ENCODE measurements at places on chromosomes 4 and X. TPM values are rescaled to one million over a fixed set of nuclear protein-coding genes. Genes with fewer than 3 reads are reported as not detected.

Gene ZNF630
- total RNA-seq = 5.9 TPM

- no peak overlapping the region for H3K4me3 ChIP-seq
- no peaks in the 10 kb centered on the region for H3K4me1 ChIP-seq
- no peaks in the 10 kb centered on the region for H3K36me3 ChIP-seq
- no peak overlapping the region for H3K27ac ChIP-seq
- H3K27me3 ChIP-seq = no peaks in the 10 kb centered on the region
Measured at GRCh38 chrX:39591099-39591498, 506.7 kb downstream of the BCOR start.

DNA sequence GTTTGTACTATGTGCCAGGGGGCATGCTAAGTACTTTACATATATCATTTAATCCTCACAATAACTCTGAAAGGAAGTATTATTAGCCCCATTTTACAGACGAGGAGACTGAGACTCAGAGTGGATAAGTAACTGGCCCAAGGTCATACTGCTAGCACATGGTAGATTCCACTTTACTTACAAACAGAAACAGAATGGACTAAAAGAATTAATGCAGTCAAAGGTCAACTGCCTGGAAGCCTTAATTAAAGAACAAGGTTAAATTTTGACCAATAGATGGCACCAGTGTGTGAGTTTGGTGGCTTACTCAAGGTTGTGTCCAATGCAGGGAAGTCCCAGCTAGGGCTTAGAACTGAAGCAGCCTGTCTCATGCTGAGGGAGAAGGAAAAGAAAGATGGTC lies 4.7 kb downstream of the RIPPLY1 start:
- no peaks in the 10 kb centered on the region for H3K4me1 ChIP-seq
- H3K36me3 ChIP-seq = no peaks in the 10 kb centered on the region
- H3K27ac ChIP-seq = no peak overlapping the region
- H3K4me3 ChIP-seq = no peak overlapping the region
- DNase-seq = no peak

DNA sequence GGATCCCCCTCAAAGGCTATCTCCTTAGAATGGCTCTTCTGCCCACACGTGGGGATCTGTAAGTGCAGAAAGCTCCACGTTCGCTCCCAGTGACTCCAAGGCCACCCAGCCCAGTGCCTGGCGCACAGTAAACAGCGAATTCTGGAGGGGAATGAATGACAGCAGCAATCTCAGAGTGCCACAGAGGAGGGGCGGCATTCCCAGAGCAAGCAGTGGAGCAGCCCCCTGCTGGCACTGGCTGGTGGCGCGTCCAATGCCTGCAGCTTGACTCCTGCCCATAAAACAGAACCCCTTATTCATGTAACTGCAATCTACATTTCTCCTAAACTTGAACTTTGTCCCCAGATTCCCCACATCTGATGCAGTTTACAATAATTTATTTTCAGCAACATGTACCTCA lies 6.9 kb upstream of the HELT start:
- H3K4me3 ChIP-seq = no peak overlapping the region
- no peaks in the 10 kb centered on the region for H3K27me3 ChIP-seq
- no peak for DNase-seq
- no peak overlapping the region for H3K27ac ChIP-seq
- H3K36me3 ChIP-seq = no peaks in the 10 kb centered on the region
- no peaks in the 10 kb centered on the region for H3K4me1 ChIP-seq

DNA sequence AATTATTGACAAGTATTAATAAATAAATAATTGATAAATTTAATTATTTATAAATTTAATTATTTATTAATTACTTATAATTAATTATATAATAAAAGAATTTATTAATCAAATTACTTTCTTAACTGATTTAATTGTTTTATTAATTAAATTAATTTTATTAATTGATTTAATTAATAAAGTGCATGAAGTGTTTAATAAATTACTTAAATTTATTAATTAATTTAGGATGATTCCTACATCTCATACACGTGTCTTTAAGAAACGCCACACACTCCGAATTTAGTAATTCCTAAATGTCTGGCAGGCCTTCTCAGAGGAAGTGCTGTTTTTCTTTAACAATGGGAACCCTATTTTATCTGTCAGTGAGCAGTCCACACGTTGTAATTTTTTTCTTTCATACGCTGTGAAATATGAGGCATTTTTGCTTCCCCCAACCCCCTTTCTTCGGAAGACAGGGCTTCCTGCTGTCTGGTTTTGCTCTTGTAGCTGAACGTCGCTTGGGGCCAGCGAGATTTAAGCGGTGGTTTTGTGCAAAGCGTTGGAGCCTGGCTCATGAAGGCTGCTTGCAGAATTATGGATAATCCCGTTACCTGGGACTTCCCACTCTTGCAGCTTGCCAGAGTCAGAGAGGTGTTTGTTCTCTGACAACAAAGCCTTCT lies 46.8 kb downstream of the CRLF2 start:
- no peak overlapping the region for H3K27ac ChIP-seq
- no peaks in the 10 kb centered on the region for H3K36me3 ChIP-seq
- no peaks in the 10 kb centered on the region for H3K27me3 ChIP-seq
- H3K4me3 ChIP-seq = no peak overlapping the region
- no peaks in the 10 kb centered on the region for H3K4me1 ChIP-seq

Measured in uterus (tissue), 4 donors.